ENCODE measurements at places on chromosomes 6 and 20. TPM values are rescaled to one million over a fixed set of nuclear protein-coding genes. Genes with fewer than 3 reads are reported as not detected.

Gene SLC12A5
- total RNA-seq, result not detected

Gene IP6K3
- 0.27 TPM for total RNA-seq

Gene B3GALT4
- 18.1 TPM for total RNA-seq

Gene GTSF1L
- not detected for total RNA-seq

Gene LTB
- not detected for total RNA-seq

Gene RALGAPA2
- 20.3 TPM for total RNA-seq

Gene EDEM2
- 24.6 TPM for total RNA-seq

Gene ADAM33
- 113 TPM for total RNA-seq

Gene IL20RA
- total RNA-seq, result 1.2 TPM

Gene TRPC4AP
- total RNA-seq, result 73.6 TPM

Gene SPEF1
- total RNA-seq, result not detected

Gene SPATS1
- total RNA-seq, result not detected

Gene SIRPG
- not detected for total RNA-seq

Gene AVP
- total RNA-seq, result not detected

Gene TGM3
- 0.27 TPM for total RNA-seq

Gene PLA2G7
- 0.56 TPM for total RNA-seq

Gene NTSR1
- not detected for total RNA-seq

Gene C20orf96
- 0.92 TPM for total RNA-seq

Gene LRRC73
- total RNA-seq, result 0.63 TPM

Gene CARMIL1
- total RNA-seq, result 60.4 TPM

Gene GSTA3
- total RNA-seq, result not detected

Gene CYP21A2
- total RNA-seq, result not detected

Gene BFSP1
- 2.4 TPM for total RNA-seq

Gene KHDC1
- 8.1 TPM for total RNA-seq

Gene PRND
- total RNA-seq, result not detected

Gene SLC22A7
- total RNA-seq, result not detected

Gene RHAG
- not detected for total RNA-seq

Gene PLCB4
- 24.1 TPM for total RNA-seq

Gene ZCCHC3
- 19.5 TPM for total RNA-seq

Gene GLP1R
- total RNA-seq, result not detected

Gene CCN5
- total RNA-seq, result 652 TPM
